Pons (tissue), 1 donor: ENCODE measurements at places on chromosomes 4 and X.
A peak's percentile ranks its signal among the peaks of the same experiment; 100 is the strongest.

DNA sequence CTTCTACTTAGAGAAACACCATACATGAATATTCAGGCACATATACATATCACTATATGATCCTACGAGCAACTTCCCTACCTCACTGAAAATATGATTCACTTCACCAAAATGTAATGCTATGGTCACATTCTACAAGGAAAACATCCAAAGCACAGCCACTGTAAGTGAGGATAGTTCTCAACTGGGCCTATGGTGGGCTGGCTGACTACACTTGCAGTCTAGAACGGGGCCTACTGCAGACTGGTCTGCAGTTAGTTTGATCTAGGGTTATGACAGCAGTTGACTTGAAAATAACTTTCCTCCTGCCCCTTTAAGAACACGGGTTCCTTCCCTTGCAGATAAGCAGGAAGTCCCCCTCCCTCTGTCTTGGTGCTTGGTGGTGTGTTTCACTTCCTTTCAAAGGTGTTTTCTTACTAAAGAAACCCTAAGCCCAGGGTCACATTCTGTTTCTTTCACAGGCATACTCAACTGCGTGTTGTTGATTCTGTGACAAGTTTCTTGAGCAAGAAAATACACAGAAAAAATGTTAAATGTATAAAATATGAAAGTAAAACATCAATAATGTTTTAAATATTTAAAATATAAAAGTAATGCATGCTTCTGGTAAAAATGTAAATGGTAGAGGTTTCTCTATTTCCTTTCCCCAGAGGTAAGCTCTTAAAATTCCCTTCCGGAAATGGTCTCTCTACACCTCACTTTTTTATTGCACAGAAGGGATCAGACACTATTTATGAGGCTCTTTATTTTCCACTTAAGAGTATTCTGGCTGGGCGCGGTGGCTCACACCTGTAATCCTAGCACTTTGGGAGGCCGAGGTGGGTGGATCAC lies 18.0 kb upstream of the TMSB4X start:
- peak; percentile 60 for DNase-seq

DNA sequence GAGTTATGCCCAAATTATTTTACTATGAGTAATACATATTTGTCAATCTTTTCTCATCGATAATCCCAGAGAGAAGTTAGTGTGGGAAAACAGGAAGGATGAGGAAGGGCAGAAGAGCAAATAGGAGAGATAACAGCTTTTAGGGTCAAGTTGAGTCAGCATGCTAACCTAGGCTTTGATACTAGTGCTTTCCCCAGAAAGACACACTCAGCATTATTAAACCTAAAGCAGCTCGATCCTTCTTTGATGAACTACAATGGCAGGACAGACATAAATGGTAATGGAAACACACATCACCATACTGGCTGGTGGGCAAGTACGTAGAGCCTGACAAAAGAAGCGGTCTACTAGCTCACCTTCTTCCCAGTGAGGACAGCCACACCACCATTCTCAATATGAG lies 20.5 kb downstream of the AIFM1 start:
- DNase-seq: no peak

- DNase-seq: no peak
These were observed 18.0 kb downstream of the ARHGAP10 start for GRCh38 chr4:147749811-147750321.

DNA sequence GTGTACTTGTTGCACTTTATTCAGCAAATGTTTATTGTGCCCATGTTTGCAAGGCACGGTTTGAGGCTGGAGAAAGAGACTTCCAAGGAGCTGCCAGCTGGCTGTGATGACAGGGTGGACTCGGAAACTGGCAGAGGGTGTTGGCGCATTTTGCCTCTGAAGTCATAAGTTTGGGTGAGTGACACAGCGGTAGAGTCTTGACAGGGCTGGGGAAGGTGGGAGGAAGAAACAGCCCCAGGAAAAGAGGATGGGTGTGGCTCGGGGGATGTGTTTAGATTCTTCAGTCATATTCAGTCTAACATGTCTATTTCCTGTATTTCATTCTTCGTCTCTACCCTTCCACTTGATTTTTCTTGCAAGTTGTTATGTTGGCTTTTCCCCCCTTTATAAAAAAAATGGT lies 77.0 kb upstream of the STOX2 start:
- no peak for DNase-seq

- DNase-seq: no peak
These were observed 25.6 kb upstream of the C4orf17 start for GRCh38 chr4:99485212-99485611.

GRCh38 chr4:5980436-5981155 lies 37.6 kb downstream of the C4orf50 start:
- DNase-seq: no peak

GRCh38 chrX:11724122-11725017 lies 33.7 kb upstream of the MSL3 start:
- peak; percentile 20 for DNase-seq

GRCh38 chr4:122710434-122711308 lies 21.8 kb upstream of the BBS12 start:
- no peak for DNase-seq

DNA sequence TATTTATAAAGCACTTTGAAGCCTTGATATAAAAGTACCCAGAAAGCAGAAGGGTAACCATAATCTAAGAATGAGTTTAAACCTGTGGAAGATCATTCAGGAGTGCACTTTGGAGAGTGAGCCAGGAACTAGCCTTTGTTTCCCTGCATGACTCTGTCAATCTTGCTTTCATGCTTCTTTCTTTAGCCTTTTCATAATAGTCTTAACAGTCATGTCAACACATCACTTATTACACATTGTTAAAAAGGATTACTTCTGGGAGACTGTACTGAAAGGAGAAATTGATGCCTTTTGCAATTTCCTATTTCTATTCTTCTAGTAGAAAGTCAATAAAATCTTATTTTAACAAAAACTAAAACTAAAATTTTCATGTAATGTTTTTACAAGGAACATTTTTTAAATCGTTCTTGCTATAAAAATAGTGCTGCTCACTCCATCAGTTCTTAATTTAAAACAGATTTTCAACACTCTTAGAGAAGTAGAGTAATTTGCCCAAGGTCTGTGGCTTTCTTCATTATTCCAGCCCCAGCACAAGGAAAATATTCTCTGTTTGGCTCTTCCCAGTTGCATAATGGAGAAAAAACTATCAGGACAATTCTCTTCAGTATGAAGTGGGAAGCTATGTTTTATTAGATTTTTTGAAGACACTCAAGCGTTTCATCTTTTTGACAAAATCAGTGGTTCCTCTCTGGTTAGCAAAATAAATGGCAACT lies 35.4 kb upstream of the SPP1 start:
- no peak for DNase-seq

GRCh38 chr4:77104791-77105540 lies 29.2 kb upstream of the CCNI start:
- DNase-seq: no peak

DNA sequence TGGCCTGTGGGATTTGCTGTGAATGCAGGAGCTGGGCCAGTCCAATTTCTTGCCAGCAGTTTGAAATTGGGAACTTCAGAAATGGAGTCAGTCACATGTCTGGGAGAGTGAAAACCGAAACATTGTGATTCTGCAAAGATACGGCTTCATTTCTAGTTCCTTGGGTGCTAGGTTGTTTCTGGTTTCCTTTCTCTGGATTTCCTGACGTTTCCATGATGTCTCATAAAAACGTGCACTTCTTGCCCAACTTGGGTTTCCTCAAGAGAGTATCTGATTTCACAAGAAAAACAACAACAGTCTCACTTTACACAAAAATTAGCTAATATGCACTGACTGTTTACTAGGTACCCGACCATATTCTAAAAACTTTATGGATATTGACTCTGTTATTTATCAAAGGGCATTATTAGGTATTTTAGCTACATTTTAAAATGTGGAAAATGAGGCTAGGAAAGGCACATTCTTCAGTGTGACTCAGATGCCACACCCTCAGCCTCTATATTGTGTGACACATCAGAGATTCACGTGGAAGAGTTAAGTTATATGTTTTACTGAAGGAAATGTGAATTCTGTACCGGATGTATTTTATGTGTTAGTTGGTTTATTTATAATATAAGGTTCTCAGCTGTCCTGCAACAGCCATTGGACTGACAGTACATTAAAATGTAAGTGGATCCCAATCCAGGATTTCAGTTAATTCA lies 225.0 kb upstream of the PUDP start:
- DNase-seq: no peak

GRCh38 chr4:38364383-38364963 lies 299.5 kb upstream of the KLF3 start:
- no peak for DNase-seq

- DNase-seq: no peak
These were observed 114.0 kb downstream of the BCOR start for GRCh38 chrX:39983715-39984114.

- DNase-seq: peak; percentile 66
These were observed 2.5 kb downstream of the CPEB2 start for GRCh38 chr4:15004739-15005301.

DNA sequence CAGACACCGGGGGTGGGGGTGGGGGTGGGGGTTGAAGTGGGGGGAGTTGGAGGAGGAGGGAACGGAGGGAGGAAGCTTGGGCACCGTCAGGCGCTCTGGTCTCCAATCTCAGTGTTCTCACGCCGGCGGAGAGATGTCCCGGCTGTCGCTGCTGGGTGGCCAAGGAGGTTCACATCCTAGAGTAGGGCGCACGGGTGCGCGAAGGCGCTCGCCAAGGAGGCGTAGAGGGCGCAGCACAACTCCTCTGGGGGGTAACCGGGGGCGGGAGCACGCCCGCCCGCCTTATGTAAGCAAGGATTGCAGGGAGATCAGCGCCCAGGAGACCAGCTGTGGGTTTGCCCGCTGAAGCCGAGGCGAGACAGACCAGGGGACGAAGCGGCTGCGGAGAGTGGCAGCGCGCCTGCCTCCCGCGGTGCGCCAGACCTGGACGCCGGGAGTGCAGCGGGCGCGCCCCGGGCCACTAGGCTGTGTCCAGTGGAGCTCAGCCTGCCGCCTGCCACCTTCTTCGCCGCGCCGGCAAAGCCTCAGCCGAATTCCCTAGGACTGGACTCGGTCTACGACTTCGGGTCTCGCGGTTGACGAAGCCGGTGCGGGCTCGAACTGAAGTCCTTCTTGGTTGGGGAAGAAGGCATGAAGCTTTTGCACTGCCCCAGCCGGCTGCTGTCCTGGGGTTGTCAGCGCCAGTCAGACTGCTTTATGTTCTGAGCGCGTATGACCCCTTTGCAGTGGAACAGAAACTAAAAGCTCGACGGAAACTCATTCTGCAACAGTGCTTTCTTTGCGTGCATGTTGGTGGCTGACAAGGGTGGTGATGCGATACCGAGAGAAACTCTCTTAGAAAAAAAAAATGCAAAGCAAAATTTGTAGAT lies 707 bp upstream of the UNC5C start:
- peak; percentile 73 for DNase-seq

DNA sequence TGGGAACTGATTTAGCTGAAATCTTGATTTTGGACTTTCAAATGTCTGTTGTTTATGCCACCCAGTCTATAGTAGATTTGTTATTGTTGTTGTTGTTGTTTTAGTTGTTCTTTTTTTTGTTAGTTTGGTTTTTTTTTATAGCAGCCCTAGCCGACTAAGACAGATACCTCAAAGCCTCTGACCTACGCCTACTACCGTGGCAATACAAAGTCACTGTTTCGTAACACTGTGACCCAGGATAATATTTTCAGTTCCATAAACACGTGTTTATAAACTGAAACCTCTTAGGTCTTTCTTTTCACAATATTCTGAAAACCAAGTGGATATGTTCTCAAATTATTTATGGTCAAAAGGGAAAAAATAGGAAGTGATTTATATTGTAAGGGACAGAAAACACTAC lies 32.8 kb downstream of the VCX2 start:
- DNase-seq: no peak
